ENCODE measurements at places on chromosomes 11 and 22.
A peak's percentile ranks its signal among the peaks of the same experiment; 100 is the strongest.

GRCh38 chr11:133697603-133698180 lies 147.6 kb downstream of the SPATA19 start:
- no peak for DNase-seq

DNA sequence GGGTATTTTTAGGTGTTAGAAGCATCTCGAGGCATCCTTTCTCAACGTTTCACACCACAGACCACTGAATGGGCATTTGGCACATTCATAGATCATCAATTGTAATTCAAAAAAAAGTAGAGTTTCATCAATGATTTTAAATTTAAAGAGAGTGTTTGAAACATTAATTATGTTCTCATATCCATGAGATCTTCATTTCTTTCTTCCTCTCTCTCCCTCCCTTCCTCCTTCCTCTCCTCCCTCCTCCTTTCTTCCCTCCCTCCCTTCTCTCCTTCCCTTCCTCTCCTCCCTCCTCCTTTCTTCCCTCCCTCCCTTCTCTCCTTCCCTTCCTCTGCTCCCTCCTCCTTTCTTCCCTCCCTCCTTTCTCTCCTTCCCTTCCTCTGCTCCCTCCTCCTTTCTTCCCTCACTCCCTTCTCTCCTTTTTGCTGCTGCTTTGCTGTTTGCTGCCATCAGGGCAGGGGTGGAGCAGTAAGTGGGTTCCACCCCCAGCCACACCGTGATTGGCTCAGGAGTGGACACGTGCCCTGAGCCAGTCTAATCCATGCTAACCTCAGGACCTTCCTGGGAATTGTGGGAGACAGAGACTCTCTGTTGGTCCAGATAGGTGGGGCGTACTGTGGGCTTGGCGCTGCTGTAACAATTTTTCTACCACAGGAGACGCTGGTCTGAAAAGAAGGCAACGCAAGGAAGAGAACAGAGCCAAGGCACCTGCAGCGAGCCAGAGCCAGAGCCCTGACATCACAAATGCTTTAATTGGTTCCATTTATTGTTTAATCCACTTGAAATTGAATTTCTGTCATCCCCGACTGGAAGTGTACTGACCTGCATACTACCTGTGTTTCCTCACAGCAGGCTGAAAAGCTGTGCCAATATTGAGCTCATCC lies 33.7 kb upstream of the APOBEC3A start:
- DNase-seq, result peak; percentile 88

- no peak for DNase-seq
These were observed at the start of gene PRDM11 for GRCh38 chr11:45146072-45147016. TSS of gene PRDM11 (plus strand) at chr11:45146639. CDS start at chr11:45181767, 35,128 bp downstream.

- no peak for DNase-seq
These were observed 21.2 kb downstream of the EHF start for GRCh38 chr11:34642001-34642554.

GRCh38 chr22:43300891-43301676 lies 42.1 kb downstream of the SCUBE1 start:
- DNase-seq, result no peak

DNA sequence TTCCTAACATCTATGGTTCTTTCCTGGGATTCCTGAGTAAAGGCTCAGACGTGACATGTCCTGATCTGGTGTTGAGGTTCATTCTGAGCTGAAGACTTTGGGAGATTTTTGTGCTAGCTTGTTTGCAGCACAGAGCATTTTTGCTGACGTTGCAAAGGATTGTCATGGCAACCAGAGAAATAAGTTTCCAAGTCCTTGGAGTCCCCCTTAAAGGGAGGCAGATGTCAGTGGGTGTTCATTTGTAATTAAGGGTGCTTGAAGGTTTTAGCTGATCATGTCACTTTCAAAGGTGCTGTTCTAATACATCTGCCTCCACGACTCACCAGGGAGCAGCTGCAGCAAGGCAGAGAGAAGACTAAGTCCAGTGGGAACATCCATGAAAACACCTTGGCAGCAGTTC lies 5.4 kb upstream of the SYN3 start:
- DNase-seq, result no peak

DNA sequence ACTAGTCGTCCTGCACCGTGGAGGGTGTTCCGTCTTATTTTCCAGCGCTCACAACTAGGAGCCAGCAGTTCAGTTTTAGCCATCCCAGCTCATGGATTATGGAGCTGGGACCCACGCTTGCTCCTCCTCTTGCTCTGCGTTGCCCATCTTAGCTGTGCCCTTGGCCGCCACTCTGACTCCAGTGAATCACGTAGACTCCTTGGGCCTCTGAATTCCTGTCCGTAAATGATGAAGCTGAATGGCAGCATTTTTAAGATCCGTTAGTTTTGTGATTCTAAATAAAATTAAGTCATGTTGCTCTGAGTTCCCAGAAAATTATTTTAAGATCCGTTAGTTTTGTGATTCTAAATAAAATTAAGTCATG lies 23.8 kb downstream of the BCR start:
- DNase-seq, result no peak

DNA sequence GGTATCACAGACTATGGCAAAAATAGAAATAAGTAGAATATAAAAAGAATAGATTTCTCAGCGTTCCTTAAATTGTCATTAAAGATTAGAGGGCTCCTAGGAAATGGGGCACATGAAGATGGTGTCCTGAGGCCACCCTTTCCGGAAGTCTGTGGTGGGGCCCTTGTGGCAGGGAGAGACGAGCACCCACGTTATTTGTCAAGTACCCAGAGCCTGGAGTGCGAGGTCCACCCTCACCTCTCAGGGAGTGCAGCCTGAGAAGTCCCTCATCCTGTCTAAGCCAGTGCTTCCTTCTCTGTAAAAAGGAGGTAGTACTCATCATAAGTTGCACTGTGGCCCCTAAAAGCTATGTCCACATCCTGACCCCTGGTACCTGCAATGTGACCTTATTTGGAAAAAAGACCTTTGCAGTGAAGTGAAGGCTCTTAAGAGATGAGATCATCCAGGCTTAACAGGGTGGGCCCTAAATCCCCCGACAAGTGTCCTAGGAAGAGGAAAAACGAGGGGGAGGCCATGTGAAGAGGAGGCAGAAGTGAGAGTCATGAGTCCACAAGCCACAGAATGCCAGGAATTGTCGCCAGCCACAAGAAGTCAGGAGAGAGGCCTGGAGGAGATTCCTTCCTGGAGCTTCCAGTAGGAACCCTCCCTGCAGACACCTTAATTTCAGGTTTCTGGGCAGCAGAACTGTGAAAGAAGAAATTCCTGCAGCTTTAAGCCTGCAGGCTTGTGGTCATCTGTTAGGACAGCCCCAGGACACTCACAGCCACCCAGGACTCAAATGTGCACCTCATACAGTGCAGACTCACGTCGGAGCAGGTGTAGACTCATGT lies 76.8 kb upstream of the CCND1 start:
- DNase-seq, result no peak

GRCh38 chr11:2276280-2277007 lies 6.1 kb upstream of the ASCL2 start:
- no peak for DNase-seq

GRCh38 chr11:18364495-18365073 lies 29.8 kb upstream of the LDHA start:
- no peak for DNase-seq

DNA sequence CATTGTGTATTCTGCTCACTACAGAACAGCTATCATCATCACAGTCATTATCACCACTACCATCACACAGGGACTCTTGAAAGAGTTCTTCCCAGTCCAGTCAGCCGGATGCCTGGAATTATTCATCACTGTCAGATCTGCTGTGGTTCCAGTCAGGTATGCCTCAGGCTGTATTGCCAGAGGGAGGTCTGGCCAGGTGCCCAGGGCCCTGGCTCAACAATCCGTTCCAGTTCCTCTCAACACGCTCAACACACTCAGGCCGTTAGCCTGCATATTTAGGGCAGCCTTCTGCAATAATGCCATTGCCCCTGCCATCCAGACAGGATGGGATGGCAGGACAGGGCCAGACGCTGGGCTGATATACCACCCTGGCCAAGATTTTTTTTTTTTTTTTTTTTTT lies 28.6 kb upstream of the RASL10A start:
- peak; percentile 56 for DNase-seq

DNA sequence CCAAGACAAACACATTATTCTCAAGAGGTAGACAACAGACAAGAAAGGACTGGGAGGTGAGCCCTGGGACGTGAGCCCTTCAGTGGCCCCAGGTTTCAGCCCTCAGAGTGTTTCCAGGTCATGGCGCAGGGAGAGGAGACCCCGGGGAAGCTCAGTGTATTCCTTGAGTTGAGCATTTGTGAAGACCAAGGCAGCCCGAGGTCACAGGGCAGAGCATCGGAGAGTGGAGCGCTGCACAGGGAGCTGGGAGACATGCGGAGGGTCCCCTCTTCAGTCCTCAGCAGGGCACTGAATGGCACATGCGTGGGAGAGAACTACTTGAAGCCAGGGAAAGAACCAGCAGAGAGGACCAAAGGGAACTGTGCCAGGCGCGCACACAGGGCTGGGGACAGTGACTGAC lies 11.7 kb downstream of the KRTAP5-6 start:
- no peak for DNase-seq

- DNase-seq, result no peak
These were observed 90.3 kb upstream of the CD82 start for GRCh38 chr11:44475114-44475686.

DNA sequence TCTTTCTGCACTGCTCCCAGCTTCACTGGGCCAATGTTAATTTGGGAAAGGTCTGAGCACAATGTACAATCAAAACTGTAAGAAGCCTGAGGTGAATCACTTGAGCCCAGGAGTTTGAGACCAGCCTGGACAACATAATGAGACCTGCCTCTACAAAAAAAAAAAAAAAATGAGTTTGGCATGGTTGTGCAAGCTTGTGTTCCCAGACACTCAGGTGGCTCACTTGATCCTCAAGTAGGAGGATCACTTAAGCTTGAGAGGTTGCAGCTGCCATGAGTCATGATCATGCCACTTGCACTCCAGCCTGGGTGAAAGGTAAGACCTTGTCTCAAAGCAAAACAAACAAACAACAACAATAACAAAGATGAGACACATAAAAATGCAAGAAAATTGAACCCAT lies 38.6 kb upstream of the SC5D start:
- no peak for DNase-seq
